ENCODE measurements at places on chromosomes 13 and 19.

DNA sequence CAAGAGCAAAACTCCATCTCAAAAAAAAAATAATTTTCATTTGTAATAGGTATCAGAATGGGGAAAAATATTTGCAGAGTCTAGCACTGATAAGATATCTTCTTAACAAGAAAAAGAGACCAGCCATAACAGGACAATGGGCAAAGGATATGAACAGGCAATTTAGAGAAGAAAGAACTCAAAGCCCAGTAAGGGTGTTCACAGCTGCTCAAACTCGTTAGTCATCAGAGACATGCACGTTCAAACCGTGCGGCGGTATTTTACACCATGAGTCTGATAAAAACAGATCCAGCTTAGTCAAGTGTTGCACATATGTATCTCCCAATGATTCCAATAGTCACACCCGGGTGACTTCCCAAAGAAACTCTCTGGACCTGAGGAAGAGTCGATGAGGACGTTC lies 13.7 kb upstream of the NCCRP1 start:
- no peak for DNase-seq

GRCh38 chr19:6252066-6252465 lies 27.7 kb downstream of the MLLT1 start:
- DNase-seq, result no peak

DNA sequence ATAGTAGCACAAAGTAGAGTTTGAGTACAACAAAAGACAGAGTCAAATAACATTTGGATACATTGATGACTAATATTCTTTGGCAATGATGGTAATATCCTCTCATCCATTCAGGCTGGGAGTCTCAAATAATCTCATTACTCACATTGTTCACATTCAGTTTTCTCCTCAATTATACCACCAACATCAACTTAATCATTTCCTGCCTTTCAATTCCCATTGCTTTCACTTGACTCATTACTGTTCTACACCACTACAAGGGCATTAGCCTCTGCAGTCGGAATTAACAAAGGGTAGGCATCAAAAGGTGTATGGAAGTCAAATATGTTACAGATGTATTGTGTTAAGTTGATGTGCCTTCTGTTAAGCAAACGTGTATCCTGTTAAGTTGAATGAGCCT lies 518.4 kb upstream of the SLITRK1 start:
- no peak for DNase-seq

- no peak for DNase-seq
Observed at GRCh38 chr13:59789558-59789957, 374.2 kb downstream of the DIAPH3 start.

GRCh38 chr13:83929157-83929556 lies 46.9 kb upstream of the SLITRK1 start:
- DNase-seq, result no peak

- no peak for DNase-seq
Observed at GRCh38 chr13:75946536-75947284, 310.6 kb downstream of the LMO7 start.

GRCh38 chr19:4338441-4339355 lies at the start of gene STAP2:
STAP2 (minus strand) TSS chr19:4338827; CDS start chr19:4338753, 74 bp downstream.
- DNase-seq, result no peak

DNA sequence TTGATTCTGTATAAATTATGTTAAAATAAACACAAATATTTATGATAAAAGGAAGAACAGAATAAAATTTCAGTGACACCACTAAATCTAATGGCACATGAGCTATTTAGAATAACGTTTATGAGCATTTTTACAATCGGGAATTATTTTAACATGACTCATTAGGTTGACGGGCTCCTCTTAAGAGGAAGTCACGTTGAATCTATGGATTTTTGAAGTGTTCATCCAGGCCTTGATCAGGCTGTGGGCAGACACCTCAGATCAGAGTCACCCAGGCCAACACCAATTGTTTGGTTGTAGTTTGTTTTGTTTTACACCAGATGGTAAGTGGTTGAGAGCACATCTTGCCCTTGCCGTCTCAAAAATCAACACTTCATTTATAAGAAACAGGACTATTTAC lies 257.8 kb downstream of the FOXO1 start:
- DNase-seq, result no peak

DNA sequence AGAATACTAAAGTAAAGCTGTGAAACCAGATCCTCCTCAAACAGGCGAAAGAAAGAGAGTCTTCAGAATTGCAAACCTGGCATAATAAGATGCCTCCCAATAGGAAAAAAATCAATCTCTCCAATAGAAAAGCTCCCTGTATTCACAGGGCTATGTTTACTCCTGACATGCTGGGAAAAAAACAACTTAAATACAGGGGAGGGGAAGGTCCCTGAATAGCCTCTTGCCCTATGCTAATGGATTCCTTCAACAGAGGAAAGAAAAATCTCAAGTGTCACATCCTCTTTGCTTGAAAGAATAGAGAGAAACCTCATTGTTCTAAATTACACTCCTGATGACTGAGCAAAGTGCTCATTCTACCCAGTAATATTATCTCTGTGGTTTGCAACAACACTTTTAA lies 1271.1 kb upstream of the PRR20A start:
- no peak for DNase-seq

- no peak for DNase-seq
Observed at GRCh38 chr19:3823350-3823713, 37.2 kb upstream of the MATK start.

GRCh38 chr13:110715395-110716246 lies 2.1 kb downstream of the ING1 start:
- DNase-seq, result peak; percentile 92

DNA sequence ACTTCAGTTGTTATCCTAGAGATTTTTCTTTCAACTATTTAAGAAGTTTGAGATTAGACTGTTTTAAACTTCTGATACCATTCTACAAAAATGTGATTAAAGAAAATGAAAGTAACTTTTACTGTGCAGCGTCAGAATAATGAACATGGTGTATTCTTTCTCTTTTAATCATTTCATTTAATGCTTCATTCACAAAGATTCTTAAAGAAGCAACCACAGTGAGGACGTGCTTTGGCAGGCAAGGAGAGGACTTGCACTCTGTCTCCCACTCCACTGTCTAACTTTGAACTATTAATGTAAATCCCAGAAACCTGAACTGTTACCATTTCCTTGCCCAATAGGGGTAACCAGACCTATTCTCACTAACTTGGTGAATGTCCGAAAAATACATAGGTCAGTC lies 137.0 kb downstream of the KCNRG start:
- no peak for DNase-seq

DNA sequence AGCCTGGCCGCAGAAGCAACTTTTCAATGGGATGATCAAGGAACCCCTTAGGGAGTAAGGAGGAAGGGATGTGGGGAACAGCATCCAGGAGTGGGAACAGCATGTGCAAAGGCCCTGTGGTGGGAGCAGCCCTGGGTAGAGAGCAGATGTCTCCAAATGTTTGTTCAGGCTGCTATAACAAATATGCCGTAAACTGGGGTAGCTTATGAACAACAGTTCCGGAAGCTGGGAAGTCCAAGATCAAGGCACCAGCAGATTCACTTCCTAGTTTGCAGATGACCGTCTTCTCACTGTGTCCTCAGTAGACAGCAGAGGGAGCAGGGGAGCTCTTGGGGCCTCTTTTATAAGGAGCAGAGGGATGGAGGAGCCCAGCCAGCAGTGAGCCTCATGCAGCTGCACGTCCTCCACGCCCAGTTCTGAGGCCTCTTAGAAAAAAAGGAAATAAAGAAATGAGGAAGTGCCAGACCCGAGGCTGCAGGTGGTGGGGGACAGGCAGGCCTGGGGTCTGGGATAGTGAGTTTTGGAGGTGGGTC lies 4.2 kb upstream of the LRRC25 start:
- no peak for DNase-seq

- DNase-seq, result no peak
Observed at GRCh38 chr13:97121894-97122293, 100.2 kb upstream of the MBNL2 start.

DNA sequence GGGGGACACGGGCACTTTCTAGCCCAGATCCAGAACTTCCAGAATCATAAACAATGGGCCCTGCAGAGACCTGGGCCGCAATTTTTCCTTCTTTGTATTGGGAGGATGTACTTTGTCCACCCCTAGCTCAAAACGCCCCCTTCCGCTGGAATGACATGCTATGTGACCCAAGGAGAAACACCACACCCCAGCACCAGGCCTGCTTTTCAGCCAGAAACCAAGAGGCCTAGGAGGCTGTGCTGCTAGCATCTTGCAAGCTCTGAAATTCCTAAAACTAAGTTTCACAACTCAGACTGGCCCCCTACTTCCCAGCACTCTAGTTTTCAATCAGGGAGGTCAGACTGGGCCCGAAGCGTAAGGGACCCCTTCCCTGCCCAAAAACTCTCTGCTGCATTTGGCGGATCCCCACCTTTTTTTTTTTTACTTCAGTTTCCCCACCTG lies 538 bp downstream of the LSM4 start:
- DNase-seq, result no peak

GRCh38 chr13:37302686-37303085 lies 197.2 kb upstream of the CSNK1A1L start:
- DNase-seq, result no peak

GRCh38 chr13:63128716-63129115 lies 1713.1 kb upstream of the PCDH20 start:
- no peak for DNase-seq

DNA sequence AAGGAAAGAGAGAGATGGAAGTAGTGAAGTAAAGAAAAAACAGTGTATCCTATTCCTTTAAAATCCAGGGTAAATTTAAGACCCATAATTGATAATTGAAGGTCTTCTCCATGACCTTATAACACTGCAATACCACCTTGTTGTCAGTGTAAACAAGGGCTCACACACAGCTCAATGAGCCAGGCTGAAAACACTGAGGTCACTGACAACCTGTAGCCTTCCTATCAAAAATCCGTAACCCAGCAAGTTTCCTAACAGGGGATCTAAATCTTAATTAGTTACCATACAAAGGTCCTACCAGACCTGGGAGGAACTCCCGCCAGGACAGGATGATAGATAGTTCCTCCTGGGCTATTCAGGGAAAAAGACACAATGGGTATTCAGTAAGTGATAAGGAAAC lies 1677.1 kb downstream of the OLFM4 start:
- DNase-seq, result no peak

- DNase-seq, result peak; percentile 30
Observed at GRCh38 chr19:43901395-43902390, 33.4 kb downstream of the ZNF45 start.

DNA sequence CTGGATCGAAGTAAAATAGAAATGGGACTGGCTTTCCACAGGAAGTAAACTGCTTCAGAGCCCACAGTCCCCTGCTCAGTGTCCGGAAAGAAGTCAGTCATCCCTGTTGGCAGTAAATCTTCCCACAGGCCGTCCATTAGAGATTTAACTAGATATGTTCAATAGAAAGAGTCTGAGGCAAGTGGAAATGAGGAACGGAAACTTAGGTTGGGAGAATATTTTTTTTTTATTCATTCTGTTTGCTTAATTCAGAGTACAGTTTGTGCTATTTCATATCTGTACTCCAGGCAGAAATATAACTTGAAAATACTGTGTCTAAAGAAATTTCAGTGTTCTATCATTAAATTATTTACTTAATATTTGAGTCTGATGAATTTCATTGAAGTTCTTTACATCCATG lies 22.7 kb downstream of the SLC25A15 start:
- DNase-seq, result no peak

GRCh38 chr13:46479283-46479682 lies 73.7 kb upstream of the LRCH1 start:
- DNase-seq, result no peak

- no peak for DNase-seq
Observed at GRCh38 chr13:27425158-27425917, 919 bp downstream of the GTF3A start.

GRCh38 chr19:57434386-57435061 lies 601 bp upstream of the ZNF749 start:
- DNase-seq, result no peak

DNA sequence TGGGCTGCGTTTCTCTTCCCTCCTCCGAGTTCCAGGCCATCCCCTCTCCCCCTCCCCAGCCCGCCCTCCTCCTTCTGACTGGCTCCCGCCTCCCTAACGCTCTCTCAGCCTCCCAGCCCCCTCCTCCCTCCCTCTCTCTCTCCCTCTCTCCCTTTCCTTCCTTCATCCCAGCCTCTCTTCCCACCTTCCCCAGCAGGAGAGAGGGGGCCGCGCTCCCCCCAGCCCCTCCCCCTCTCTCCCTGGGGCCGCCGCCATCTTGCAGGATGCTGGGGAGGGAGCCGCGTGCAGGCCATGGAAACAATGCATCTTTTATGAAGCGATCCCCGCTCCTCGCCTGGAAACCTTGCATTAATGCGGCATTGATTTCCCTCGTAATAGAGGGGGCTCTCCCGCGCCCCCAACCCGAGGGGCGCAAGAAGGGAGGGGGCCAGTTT lies 42.6 kb upstream of the ADGRL1 start:
- peak; percentile 12 for DNase-seq

- no peak for DNase-seq
Observed at GRCh38 chr13:101217086-101217485, 199.2 kb downstream of the NALCN start.

- no peak for DNase-seq
Observed at GRCh38 chr19:40831502-40832430, 18.5 kb downstream of the CYP2A6 start.

GRCh38 chr19:55116859-55117662 lies at the start of gene PPP1R12C:
PPP1R12C (minus strand) TSS chr19:55117637; CDS start chr19:55117543, 94 bp downstream.
- DNase-seq, result no peak

GRCh38 chr19:7382694-7383093 lies 34.0 kb downstream of the ARHGEF18 start:
- DNase-seq, result no peak

DNA sequence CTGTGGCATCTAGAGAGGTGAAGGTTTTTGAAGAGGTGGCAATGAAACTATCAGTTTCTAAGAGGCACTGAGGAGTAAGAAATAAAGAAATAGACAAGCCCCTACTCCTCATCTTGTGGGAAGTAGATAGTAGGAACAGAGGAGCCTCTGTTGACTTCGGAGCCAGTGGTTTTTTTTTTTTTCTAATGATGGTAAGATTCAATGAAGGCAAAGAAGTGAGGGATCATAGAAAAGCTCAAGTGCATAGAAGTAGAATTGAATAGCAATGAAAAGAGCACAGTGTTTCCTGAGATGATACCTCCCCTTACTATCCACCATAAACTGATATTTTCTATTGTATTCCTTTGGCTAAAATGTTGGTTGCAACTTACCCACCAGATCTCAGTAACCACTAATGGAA lies 46.3 kb downstream of the FREM2 start:
- DNase-seq, result no peak

DNA sequence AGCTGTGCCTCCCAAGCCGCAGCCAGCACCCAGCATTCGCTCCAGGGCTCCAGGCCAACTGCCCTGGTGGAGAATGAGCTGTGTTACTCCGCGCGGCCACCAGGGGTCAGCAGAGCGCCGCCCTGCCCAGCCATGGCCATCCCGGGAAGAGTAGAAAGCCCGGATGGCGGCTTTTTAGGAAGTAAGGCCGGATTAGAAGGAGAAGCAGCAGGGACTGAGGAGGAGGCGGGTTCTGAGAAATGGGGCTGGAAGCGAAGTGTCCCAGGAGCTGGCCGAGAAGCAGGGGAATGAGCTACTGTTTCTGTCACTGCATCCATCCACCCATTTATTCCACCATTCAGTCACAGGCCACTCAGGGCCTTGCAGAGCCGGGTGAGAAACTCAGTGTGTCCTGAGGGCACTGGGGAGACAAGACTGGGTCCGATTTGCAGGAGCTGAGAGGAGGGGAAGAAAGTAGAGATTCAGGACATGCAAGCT lies 6.6 kb upstream of the NPAS1 start:
- peak; percentile 19 for DNase-seq

GRCh38 chr13:86562866-86563265 lies 763.6 kb upstream of the SLITRK6 start:
- no peak for DNase-seq

- no peak for DNase-seq
Observed at GRCh38 chr19:21115430-21115829, 26.4 kb upstream of the ZNF431 start.

Measured in stimulated activated CD8-positive, alpha-beta memory T cell treated with anti-CD3 and anti-CD28 coated beads, Interleukin-4, amount 100 ng/mL, for 1 hour (primary cell).